ENCODE measurements at places on chromosomes 7 and 10. TPM values are rescaled to one million over a fixed set of nuclear protein-coding genes. Genes with fewer than 3 reads are reported as not detected.

Gene PILRB
- total RNA-seq = 9.6 TPM

Gene OPALIN
- 0.88 TPM for total RNA-seq

Gene AKR1C2
- total RNA-seq = 27.5 TPM

Gene PLCE1
- 24.6 TPM for total RNA-seq

DNA sequence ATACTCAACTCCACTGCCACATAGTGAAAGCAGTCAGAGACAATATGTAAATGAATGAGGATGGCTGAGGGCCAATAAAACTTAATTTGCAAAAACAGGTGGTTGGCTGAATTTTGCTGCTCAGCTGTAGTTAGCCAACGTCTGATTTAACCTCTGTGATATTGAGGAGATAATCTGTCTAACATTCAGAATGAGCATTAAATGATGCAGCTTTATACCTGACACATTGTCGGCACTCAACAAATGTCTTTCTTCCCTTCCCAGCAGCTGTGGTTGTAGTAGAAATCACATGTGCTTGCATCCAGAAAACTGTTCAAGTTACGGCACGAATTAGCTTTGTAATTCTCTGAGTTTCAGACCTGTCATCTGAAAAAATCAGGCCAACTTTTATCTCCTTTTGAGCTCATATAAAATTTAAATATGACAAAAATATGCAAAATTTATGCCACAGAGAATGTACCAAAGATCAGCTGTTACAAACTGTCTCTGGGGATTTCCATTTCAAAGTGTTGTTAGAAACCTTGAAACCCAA is 1239.7 kb downstream of the GATA3 start:
- DNase-seq = no peak

GRCh38 chr10:122587098-122587760 is 26.7 kb downstream of the DMBT1 start:
- DNase-seq = no peak

DNA sequence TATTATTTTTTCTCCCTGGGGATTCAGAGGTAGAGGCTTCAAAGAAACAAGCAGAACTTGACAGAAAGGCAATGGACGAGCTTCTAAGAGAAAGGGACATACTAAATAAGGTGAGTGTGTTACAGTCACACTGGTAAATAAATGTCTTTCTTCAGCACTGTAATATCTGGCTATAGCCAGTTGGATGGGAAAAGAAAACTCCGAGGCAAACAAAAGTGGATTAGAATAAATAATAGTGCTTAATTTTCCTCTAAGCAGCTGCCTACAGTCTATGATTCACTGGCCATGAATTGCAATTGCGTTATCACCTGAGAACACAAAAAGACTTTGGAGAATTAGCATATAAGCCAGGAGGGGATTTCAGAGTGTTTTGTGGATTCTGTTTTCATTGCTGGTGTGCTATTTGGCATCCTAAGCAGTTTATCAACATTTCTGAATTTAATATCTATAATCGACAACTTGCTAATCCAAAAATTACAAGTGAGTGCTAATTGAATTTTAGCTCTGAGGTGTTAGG is 23.2 kb downstream of the CFAP58 start:
- DNase-seq = no peak

DNA sequence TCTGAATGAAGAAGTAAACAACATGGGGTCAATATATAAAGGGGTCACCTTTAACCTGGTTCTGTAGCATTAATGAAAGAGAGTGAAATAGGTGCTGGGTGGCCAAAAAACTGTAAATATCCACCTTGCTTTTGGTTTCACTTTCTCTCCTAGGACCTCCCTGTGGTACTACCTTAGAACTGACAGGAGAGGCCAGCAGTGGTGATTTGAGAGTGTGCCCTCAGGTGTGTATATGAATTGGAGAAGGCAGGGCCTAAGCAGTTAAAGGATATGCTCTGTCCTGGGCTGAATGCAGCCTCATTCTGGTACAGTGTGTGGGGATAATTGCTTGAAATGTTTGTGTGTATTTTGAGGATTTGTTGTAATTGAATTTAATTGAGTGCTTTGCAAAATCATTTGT is 62.0 kb downstream of the BBS9 start:
- DNase-seq = no peak

DNA sequence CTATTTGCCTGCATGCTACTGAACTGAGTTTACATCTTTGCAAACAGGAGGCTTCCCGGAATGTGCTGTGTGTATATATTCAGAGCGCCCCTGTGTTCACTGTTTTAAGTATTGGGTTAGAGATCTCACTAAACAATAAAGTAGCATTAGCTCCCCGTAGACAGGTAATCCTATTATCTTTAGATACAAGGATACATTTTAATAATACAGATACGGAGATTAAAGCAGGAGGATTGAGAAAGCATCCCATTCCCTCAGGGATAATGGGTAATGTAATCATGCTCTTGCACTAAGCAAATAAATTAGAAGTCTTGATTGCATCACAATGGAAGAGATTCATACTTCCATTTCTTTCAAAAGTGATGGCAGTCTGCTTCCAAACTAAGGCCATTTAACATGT is 809.0 kb downstream of the NRG3 start:
- DNase-seq = peak; percentile 64

- DNase-seq = no peak
Observed at GRCh38 chr10:93386631-93387369, 95.3 kb downstream of the MYOF start.

- DNase-seq = no peak
Observed at GRCh38 chr7:4132221-4132620, 549.9 kb upstream of the FOXK1 start.

GRCh38 chr7:70439651-70440050 is 692.3 kb upstream of the GALNT17 start:
- no peak for DNase-seq

Gene PRR15
- total RNA-seq = 0.30 TPM

DNA sequence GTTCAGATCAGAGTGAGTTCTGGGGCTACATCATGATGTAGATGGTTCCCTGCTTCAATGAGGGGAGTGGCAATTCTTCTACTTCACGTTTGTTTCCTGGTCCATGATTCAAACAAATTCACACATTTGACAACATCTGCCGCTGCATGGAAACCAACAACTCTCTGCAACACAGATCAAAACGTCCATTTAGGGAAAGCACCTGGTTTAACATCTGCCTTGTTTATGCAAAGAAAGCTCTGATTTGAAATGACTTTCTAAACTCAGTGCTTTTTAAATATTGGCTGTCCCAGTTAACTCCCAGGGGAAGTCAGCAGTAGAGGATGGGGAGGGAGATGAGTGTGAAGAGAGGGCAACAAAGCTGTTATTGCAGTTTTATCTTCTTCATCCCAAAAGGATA is 93.8 kb downstream of the GAD2 start:
- no peak for DNase-seq

DNA sequence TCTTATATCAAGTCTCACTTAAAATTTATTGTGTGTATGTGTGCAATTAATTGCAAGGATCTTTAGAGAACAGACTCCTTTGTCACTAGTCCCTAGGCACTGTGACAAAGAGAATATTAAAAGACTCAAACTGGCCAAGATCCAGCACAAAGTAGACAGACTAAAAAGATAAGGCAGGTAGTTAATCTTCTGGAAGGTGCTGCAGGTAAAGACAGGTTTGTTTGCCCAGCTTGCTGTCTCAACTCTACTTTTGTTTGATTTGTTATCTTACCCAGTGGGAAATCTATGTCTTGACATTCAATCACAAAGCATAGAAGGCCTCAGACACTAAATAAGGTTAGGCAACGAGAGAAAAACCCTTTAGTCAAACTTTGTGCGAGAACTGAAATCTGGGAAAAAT is 807.9 kb upstream of the LRRN3 start:
- no peak for DNase-seq

Gene TUBAL3
- not detected for total RNA-seq

- no peak for DNase-seq
Observed at GRCh38 chr10:3948843-3949242, 163.8 kb upstream of the KLF6 start.

Gene PDE1C
- total RNA-seq = 24.0 TPM

DNA sequence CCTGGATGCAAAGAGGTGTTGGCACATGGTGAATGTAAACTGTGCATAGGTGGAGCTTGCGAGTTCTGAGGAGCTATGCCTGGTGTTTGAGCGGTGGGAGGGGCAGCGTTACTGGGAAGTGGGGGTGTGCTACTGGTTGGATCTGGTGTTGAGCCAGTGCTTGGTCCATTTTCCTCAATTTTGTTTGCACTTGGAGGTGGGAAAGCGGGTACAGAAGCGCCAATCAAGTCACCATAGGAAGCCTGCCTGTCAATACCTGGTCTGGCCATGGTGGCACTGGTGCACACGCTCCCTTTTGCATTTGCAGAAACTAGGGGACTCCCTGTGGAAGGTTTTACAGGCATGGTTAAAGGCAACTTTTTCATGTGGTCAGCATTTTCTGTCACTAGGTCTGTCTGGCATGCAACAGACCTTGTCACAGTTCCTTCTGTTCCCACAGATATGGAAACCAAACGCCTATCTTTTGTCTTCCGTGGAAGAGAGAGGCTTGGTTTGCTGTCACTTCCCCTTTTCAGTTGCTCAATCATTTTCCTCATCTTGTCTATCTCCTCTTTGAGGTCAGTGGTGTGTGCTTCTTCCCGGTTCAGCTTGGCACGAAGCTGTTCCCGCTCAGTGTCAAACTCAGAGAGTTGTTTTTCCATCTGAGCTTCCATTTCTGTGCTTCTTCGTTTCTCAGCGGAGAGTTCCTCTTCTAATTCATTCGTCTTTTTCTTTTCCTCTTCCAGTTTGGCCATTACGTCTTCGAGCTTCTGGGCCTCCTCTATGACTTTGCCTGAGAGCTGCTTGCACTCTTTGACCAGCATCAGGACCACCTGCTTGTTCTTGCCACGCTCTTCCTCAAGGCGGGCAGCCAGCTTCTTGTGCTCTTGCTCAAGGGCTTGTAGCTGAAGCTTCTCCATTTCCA is 81.1 kb downstream of the CTTNBP2 start:
- no peak for DNase-seq

- no peak for DNase-seq
Observed at GRCh38 chr7:37817591-37817960, 30.8 kb upstream of the NME8 start.

Gene UPK3B
- 0.89 TPM for total RNA-seq

Gene IL2RA
- 0.10 TPM for total RNA-seq

DNA sequence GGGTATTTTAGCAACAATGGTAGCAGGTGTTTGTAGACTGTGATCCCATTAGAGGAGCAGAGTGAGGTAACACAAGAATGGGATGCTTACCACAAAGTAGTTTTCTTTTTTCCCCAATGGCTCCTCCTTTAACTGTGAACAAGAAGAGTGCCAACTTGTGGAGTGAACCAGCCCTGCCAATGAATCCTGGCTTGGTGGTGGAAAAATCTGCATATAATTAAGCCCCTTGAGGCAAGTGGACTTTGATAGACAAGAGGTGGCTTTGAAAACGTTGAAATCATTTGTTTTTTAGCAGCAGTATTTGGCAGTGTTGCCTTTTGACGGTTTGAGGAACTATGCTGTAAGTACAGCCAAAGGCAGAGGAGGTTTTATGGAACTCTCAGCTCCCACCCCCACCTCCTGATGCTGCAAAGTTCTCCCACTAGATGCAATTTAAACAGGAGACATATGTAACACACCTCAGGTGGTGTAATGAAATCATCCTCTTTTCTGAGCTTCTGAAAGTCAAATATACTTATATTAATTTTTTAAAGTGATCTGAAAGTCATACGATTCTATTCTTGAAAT is 295.6 kb downstream of the DPP6 start:
- DNase-seq = no peak

DNA sequence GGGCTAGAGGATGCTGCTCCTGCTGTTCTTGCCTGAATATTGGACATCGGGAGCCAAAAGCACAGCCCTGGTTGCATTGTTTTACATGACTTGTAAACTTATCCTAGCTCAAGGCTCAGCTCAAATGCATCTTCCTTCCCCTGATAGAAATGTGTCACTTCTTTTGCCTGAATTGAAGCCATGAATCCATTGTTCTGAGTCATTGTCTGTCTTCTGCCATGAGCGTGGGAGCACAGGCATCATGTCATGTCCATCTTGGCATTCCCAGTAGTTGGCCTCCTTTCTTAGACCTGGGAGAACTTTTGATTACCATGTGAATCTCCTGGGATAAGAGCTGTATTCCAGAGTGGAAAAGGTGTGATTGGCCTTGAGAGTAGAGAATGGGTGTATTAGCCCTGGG is 54.1 kb upstream of the OPN4 start:
- no peak for DNase-seq

Gene SLC13A1
- total RNA-seq = not detected

Gene MRLN
- total RNA-seq = 1.6 TPM

DNA sequence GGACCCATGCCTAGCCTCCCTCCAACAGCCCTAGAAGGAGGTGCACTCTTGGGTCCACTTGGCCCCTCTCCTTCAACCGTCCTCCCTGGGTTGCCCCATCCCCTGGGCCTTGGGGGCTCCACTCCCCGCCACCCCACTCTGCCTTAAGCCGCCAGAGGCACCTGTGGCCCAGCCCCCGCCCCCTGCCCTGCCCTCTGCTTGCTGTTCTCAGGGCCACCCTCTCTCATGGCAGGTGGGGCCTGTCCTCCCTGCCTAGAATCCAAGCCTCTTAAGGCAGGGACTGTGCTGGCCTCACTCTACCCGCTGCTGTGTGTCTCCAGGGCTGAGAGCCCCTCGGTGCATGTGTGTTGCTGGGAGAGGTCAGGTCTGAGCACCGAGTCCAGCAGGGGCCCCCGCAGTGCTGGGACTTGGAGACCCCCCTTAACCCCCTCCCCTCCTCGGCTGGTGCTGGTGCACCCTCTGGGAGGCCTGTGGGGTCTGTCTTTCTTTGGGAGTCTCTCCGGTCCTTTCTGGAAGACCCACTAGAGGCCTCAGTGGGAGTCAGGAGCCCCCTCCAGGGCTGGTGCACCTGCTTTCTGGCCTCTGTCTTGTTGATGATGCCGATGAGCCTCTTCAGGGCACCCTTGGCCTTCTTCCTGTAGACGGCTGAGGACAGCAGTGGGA is 43.8 kb downstream of the CFAP46 start:
- DNase-seq = no peak

DNA sequence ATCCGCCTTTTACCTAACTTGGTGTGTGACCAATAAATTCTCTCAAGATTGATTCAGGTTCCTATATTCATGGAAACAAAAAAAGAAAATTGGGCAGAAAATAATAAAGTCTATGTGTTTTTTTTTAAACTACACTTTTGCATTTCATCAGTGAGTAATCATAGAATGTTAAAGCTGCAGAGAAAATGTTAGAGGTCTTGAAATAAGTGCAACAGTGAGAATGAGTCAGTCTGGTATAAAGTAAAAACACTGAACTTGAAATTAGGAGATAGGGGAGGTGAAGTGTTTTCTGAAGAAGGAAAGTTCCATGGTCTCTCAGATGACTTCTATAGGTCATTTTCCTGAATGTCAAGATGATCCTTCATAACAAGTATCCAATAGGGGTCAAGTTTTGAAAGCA is 202.6 kb upstream of the NRP1 start:
- no peak for DNase-seq

- no peak for DNase-seq
Observed at GRCh38 chr7:97418312-97418711, 300.8 kb downstream of the SDHAF3 start.

Gene ACBD5
- total RNA-seq = 39.5 TPM

Gene COBL
- total RNA-seq = 4.6 TPM
